GM12878 (cell line): ENCODE measurements at places on chromosomes 13 and 19.

GRCh38 chr19:17944301-17944700, 11.5 kb downstream of the CCDC124 start:
- no peak for DNase-seq

GRCh38 chr13:38226496-38226895, 123.2 kb upstream of the UFM1 start:
- DNase-seq, result no peak

- DNase-seq, result no peak
Observed at GRCh38 chr19:19452243-19453124, 47.0 kb downstream of the GATAD2A start.

GRCh38 chr13:23087880-23088279, 92.9 kb upstream of the SGCG start:
- no peak for DNase-seq

DNA sequence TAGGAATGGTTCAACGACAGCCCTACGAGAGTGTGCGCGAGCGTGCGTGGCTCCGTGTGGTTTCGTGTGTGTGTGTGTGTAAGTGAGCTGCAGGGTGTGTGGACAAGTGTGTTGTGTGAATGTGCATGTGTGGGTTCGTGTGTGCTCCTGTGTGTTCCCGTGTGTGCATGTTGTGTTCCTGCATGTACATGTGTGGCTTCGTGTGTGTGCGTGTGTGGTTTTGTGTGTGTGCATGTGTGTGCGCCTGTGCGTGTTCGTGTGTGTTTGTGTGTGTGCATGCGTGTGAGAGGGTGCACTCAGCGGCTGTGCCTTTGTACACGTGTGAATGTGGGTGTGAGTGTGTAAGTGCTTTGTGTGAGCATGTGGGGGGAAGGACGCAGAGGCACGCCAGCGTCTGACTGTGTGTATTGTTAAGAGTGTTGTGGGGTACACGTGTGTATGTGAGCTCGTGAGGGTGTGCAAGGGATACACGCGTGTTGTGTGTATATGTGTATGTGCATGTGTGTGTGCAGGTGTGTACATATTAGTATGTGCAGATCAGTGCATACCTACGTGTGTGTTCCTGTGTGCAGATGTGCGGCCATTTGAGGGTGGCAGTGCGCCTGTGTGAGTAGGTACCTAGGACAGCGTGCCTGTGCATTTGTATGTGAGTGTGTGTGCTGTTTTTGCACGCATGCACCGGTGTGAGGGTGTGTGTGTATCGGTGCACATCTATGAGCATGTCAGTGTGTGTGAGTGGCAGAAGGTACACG, 24.3 kb upstream of the ONECUT3 start:
- no peak for DNase-seq

DNA sequence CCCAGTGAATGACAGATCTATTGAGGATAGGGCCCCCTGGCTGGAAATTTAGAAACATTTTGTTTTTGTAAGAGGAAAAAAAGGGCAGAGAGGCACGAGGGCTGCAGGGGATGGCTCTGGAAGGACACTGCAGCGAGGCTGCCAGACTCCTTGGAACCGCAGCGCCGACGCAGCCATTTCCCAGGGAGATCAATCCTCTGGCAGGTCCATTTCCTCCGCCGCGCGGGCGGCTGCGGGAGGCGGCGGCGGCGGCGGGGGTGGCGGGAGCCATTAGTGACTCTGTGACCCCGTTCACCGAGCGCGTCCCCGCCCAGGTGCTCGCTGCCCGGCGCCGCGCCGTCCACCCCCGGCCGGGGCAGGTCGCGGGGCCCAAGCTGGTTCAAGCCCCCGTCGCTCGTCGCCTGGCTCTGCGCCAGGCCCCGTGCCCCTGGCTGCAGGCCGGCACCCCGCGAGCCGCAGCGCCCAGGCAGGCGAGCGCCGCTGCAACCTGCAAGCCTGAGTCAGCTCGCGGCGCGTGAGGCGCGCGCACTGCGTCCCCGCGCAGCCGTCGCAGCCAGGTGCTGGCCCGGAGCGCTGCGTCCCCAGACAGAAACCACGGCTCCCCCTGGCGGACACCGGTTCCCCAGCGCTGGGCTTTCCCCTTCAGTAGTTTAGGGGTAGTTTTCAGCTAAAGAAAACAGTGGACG, 192.6 kb downstream of the KATNAL1 start:
- DNase-seq, result no peak

DNA sequence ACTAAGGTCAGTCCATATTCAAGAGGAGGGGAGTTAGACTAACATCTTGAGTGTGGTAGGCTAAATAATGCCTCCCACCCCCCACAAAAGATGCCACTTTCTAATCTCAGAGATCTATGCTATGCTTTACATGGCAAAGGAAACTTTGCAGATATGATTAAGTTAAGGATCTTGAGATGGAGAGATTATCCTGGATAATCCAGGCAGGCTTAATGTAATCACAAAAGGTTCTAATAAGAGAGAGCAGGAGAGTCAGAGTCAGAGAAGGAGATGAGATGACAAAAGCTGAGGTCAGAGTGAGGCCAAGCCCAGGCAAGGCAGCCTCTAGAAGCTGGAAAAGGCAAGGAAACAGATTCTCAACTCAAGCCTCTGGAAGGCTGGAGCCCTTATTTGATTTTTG, 1011.6 kb downstream of the PCDH9 start:
- DNase-seq, result no peak

GRCh38 chr13:30581582-30581981, 36.1 kb upstream of the USPL1 start:
- no peak for DNase-seq

DNA sequence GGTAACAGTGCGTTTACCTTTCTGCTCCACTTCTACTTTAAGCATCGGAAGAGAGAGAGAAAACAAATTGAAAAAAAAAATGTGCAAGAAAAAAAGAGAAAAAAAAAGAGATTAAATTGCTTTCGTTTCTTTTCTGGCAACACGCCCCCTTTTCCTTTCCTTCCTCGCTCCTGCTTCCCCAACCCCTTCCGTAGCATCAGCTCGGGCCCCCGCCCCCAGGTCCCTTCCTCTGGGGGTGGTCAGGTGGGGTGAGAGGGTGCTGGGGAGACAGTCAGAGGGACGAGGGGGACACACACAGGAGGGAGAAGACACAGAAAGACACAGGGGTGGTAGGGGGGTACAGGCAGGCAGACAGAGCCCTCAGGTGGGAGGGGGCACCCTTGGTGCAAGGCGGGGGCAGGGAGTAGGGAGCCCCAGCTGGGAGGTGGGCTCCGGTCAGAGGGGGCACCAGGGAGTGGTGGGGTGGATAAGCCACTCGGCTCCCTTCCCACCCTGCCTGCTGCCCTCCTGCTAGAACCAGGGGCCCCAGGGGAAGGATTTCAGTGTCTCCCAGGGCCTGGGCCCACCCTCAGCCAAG, 30.7 kb upstream of the ASF1B start:
- DNase-seq, result no peak

GRCh38 chr19:46021531-46022041, 1.3 kb downstream of the PGLYRP1 start:
- no peak for DNase-seq

GRCh38 chr19:28862238-28862637, 350.7 kb downstream of the UQCRFS1 start:
- no peak for DNase-seq

- DNase-seq, result no peak
Observed at GRCh38 chr19:50693064-50693975, 26.3 kb downstream of the SHANK1 start.

DNA sequence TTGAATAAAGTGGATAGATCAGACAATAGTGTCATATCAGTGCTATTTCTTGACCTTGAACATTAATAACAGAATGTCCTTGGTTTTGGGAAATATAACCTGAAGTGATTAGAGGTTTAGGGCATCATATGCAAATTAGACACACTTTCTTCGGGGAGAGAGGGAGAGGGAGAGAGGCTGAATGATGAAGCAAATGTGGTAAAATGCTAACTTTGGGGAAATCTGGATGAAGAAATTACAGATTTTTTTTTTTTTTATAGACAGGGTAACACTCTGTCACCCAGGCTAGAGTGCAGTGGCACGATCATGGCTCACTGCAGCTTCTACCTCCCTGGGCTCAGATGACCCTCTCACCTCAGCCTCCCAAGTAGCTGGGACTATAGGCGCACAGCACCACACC, 3.9 kb upstream of the NCR1 start:
- DNase-seq, result no peak

DNA sequence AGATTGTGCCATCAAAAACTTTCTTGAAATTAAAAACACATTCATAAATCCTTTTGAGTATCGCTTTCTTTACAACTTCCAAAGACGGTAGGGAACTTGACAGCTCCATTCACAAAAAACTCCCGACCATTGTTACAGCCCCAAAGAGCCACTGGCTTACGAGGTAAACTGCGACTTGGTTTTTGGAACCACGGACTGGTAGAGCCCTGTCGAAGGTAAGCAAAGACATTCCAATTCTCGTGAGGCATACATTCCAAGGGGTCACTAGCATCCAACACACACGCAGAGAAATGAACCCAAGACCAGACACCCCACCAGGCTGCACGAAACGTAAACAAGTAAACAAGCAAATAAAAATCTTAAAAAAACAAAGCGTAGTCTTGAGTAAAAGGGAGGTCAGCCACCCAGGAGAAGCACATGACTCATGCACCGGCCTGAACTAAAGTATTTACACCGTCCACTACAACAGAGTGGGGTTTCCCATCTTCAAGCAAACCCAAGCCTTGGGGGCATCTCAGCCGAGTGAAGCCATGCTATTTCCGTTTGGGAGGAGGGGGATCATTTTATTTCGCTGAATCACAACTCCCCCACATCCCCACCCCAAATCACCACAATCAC, 1.4 kb downstream of the BRD4 start:
- DNase-seq, result no peak

- DNase-seq, result no peak
Observed at GRCh38 chr13:22846551-22846950, 334.2 kb upstream of the SGCG start.

DNA sequence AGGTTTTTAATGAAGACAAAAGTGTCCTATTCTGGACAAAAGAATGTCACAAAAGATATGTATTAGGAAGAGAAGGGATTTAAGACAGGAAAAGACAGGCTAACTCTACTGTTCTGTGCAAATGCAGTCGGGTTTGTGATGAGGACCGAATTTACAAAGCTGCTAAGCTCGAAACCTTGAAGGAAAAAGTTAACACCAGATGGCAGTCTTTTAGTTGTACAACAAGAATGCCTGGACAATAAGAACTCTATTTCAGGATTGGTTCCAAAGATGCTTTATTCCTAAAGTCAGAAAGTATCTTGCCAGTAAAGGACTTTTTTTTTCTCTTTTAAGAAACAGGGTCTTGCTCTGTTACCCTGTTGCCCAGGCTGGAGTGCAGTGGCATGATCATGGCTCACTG, 51.1 kb downstream of the HS6ST3 start:
- DNase-seq, result no peak

- no peak for DNase-seq
Observed at GRCh38 chr13:39296193-39296592, 257.9 kb downstream of the NHLRC3 start.

DNA sequence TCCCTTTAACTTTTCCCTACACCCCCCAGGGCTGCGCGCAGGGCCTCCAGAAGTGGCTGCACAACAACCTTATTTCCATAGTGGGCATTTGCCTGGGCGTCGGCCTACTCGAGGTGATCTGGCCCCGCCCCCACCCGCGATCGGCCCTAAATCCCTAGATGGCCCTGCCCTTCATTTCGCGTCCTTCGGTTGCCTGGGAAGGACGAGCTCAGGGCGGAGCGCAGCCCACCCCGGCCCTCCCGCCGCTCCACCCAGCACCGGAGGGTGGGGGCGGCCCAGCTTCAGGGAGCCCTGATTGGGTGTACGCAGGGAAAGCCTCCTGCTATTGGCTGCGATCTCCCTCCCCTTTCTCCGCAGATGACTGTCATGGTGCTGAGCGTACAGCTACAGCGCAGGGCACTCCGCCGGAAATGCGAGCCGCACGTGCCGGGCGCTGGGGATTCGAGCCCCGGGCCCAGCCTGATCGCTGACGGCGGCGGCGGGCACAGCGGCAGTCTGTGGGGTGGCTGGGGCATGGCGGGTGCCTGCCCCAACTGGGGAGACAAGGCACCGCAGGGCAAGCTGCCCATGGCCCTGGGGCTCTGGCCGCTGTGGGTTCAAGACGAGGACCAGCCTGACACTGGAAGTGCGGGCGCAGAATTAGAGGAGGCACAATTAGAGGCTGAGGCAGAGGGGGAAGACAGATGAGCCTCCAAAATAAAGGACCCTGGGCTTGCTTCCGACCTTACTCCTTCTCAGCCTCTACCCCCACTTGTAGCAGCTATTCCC, 4.3 kb downstream of the CD37 start:
- DNase-seq, result no peak

DNA sequence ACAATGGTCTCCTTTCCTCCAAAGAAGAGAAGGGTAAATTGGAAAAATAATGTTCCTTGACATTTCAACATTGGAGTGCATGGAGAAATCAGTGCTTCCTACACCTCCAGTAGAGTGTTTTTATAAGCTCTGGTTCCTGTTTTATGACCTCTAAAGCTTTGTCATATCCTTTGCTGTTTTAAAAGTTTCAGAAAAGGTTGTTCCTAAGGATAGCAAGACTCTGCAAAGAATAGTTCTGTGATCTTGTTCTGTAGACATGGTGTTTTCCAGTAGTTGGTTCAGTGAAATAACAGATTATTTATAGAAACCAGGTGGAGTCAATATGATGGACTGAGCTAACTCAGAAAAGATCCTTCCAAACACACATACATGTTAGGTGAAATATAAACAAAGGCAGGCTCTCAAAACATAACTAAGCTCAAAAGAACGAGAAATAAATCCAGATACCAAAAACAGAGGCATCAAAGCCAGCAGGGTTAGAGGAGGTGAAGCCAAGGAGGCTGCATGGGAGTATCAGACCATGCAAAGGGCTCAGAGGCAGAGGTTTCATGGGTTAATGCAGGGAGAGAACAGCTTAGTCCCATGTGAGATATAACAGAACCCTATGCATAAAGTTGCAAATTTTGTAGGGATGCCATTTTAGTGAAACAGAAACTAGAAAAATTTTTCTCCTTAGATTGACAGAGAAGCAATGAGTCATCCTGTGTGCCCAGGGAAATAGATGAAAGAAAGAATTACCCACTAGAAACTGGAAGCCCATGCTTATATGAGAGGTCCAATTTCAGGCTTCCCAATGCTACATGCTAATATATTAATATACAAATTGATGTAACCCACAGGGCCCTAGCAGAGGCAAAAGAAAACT, 44.3 kb downstream of the SHISA2 start:
- no peak for DNase-seq

GRCh38 chr13:85462792-85463425, 336.3 kb downstream of the SLITRK6 start:
- no peak for DNase-seq

DNA sequence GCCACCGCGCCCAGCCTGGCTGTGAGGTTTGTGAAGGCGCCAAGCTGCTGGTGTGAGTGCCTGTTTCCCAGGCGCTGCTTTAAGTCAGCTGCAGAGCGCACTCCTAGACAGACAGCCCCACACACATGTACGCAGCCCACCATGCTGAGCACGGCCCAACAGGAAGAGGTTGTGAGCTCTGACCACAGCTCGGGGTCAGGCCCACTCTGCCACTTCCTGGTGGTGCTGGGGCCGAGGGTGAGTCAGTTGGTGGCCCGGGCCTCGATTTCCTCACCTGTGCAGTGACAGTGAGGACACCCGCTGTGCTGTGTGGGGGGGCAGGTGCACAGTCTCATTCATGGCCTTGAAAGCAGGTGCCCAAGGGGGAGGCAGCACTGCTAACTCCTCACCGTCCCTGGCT, 106.7 kb downstream of the KDM4B start:
- no peak for DNase-seq
